ENCODE measurements at places on chromosomes 11 and 22.

DNA sequence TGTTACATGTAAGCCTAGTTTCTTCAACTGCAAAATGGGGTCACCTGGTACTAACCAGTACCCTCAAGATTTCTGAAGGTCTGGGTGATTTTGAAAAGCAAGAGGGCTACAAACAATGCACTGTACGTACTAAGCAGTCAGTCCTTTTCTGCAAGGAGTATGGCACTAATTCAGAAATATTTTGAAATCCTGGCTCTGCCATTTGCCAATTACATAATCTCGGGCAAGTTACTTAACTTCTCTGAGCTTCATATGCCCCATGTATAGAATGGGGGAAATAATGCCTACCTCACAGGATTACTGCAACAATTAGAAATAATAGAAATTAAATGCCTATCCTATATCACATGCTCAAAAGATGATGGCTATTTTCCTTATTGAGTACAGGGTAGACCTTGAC is 60.7 kb upstream of the CCDC89 start:
- no peak for DNase-seq

DNA sequence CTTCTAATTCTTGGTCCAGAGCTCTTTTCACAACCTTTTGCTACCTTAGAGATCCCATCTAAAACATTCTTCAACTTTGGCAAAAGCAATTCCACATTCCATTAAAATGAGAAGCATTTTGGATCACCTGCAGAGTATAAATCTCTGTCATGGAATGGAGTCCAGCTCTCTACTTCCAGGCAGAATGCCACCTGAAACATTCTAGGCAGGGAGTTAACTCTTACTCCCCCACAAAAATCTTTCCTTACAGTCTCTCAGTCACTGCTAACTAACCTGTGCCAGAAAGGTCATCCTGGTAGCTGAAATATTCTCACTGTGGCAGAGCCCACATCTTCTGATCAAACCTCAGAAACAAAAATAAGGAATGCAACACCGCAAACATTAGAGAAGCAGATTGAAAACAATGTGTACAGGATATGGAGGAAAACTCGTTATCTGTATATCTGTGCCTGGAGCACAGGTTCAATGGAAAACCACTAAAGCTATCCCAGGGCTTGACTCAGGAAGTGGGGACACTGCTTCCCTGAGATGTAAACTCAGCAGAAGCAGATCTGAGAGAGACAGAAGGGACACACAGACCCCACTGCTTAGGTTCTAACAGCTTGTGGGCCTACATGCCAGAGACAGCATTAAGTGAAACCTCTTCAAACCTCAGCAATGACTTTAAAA is 78.9 kb downstream of the KCNC1 start:
- no peak for DNase-seq

- no peak for DNase-seq
Observed at GRCh38 chr11:128206461-128206860, 380.9 kb downstream of the ETS1 start.

DNA sequence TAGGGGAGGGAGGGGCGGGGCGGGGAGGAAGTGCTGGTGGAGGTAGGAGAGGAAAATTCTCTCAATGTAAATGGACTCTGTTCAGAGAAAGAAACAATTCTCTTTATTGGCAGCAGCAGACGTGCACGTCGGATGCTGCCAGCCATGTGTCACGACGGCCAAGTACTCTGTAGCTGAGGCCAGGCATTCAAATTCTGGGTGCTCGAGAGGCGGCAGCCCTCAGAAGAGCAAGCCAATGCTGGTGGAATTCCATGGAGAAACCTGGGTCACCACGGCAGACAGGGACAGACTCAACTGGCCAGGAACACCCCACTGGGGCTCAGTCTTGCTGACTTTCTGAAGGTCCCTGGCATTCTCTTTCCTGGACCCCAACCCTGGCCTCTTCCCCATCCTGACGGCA is 90.8 kb downstream of the ABTB2 start:
- no peak for DNase-seq

GRCh38 chr22:37119872-37120271 is 10.4 kb upstream of the TMPRSS6 start:
- no peak for DNase-seq

- no peak for DNase-seq
Observed at GRCh38 chr22:30324014-30324730, 2.6 kb downstream of the TBC1D10A start.

DNA sequence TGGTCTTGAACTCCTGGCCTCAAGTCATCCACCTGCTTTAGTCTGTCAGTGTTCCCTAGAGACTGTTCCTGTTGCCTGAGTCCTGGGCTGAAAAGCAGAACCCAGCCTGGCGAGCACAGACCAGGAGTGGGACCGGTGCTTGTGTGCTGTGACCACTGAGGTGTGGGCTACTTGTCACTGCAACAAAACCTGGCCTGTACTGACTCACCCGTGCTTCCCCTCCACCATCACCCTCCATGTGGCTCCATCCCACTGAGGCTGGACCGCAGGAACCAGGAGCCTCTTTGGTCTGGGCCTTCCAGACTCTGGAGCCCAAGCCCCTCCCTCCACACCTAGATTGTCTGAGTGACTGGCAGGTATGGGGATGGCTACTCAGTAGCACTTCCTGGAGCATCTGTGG is 8.6 kb downstream of the MCAT start:
- no peak for DNase-seq

Data from SIG-M5 (cell line).